Retina (tissue), 1 donor: ENCODE measurements at places on chromosomes 5 and 9.

- no peak for DNase-seq
These were observed 42.6 kb downstream of the LPAR1 start for GRCh38 chr9:110995420-110996340.

GRCh38 chr9:71816916-71817451, 48.7 kb upstream of the CEMIP2 start:
- DNase-seq, result no peak

DNA sequence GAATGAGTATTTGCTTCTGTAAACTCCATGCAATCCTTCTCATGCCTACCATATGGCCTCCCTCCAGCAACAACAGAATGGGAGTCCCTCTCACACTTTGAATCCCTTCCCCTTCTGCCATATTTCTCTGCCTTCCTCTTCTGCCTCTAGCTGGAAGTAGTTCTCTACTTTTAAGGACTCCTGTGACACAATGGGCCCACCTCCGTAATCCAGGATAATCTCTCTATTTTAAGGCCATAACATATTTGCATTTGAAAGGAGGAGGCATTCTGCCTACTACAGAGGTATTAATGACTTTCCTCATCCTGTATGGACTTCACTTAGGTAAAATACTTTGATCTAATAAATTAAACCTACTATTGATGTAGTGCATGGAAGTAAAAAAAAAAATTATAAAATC, 155.4 kb upstream of the ITGA1 start:
- no peak for DNase-seq

- DNase-seq, result no peak
These were observed 10.1 kb downstream of the OLFML2A start for GRCh38 chr9:124786881-124787573.

DNA sequence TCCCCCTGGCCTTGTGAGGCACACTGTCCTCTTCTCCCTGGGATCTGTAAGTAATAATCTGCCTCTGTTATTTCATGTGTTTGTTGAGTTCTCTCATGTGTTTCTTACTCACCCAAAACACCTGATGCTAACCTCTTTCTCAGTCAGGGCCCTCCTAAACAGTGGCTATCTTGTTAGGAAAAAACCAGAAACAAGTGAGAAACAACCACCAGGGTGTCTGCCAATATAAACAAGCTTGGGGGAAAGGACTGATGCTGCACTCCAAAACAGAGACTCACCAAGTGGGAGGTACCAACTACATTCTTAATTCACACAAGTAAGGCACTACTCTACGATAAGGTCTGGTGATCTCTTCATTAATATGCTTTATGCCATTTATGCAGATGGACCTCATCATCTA, 564.4 kb downstream of the SEMA5A start:
- no peak for DNase-seq

- DNase-seq, result no peak
These were observed 133.8 kb downstream of the LIFR start for GRCh38 chr5:38422622-38423021.

GRCh38 chr9:110815361-110815760, 146.8 kb downstream of the MUSK start:
- no peak for DNase-seq

GRCh38 chr5:33788922-33789566, 102.7 kb downstream of the ADAMTS12 start:
- DNase-seq, result peak; percentile 7

- DNase-seq, result no peak
These were observed 48.9 kb downstream of the CFAP90 start for GRCh38 chr5:7801891-7802614.

DNA sequence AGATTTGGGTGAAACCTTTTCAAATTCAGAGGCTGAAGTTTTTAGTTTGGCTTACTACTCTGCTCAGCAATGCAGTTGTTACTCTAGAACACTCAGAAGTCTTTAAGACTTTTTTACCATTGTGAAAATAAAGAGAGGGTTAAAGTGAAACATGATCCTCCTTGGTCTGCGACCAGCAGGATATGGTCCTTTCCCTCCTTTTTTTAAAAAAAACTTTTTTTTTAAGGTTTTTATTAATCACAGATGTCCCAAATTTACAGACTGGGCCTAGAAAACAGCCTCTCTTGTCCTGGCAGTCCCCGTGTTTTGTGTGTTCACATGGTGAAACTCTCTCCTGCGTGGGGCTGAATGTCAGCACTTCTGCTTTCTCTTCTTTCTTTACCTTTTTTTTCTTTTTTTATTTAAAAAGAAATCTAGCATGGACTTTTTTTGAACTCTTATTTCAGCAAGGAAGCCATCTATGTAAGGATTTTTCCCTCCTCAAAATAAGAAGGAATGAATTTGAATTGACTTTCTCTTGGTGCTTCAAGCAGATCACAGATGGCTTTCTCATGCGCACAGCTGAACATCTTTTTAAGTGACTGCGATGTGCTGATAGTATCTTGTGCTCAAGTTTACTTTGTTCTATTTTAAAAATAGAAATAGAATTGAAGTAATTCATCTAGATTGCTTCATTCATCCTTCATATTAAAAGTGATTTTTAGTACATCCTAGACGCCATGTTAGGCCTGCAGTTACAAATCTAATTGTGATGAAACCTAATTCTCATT, 128.7 kb upstream of the OTULINL start:
- no peak for DNase-seq

GRCh38 chr9:127175764-127176163, 53.3 kb upstream of the ANGPTL2 start:
- DNase-seq, result no peak

- no peak for DNase-seq
These were observed 285.5 kb upstream of the MAP3K1 start for GRCh38 chr5:56529666-56530430.

- no peak for DNase-seq
These were observed 20.2 kb upstream of the RPL26L1 start for GRCh38 chr5:172939071-172939470.

- DNase-seq, result no peak
These were observed 11.2 kb downstream of the SLC45A2 start for GRCh38 chr5:33973271-33973670.

- no peak for DNase-seq
These were observed 54.5 kb downstream of the GABBR2 start for GRCh38 chr9:98654247-98654646.

- no peak for DNase-seq
These were observed 108.2 kb downstream of the SYK start for GRCh38 chr9:90909747-90910283.

DNA sequence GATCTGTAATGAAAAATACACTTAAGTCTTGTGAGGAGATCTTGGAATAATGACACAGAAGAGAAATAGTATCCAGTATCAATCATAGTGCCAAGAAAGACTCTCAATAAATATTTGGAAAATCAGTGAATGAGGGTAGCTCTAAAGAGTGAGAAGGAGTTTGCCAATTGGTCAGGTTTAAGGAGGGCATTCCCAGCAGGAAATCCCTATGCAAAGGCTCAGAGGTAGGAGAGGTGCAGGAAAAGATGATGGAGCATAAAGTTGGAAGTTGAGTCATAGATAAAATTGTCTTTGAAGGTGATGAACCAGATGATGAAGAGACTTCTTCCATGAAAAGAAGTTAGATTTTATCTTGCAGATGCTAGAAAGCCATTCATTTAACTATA, 27.8 kb downstream of the TNPO1 start:
- DNase-seq, result no peak

DNA sequence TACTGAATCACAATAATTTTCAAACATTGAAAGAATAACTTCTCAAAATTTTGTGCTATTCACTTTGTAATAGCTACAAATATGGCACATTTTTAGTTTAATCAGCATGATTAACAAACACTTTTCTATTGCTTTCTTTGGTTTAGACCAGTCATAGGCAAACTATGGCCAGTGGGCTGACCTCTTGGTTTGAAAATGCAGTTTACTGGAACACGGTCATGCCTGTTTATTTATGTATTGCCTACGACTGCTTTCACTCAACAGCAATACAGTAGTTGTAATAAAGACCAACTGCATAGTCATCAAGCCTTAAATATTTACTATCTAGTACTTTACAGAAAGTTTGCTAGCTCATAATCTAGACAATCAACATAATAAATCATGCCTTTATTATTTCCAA, 810.8 kb downstream of the TLE1 start:
- DNase-seq, result no peak

DNA sequence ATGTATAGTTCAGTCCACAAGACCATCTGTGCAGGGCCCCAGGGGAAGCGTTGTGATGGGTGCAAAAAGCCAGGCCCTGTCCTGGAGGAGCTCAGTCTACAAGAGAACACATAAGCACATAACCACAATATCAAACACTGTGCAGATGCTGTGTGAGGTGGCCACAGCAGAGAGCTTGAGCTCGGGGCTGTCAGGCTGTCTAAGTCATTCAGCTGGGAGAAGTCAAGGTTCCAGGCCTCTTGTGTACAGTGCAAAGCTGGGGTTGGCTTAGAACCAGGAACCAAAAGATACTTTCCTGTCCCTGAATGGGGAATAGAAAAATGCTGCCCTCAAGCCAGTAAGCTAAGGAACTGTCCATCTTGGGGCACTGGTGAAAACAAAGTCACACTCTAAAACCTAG, 75.0 kb downstream of the PRDM6 start:
- DNase-seq, result no peak

DNA sequence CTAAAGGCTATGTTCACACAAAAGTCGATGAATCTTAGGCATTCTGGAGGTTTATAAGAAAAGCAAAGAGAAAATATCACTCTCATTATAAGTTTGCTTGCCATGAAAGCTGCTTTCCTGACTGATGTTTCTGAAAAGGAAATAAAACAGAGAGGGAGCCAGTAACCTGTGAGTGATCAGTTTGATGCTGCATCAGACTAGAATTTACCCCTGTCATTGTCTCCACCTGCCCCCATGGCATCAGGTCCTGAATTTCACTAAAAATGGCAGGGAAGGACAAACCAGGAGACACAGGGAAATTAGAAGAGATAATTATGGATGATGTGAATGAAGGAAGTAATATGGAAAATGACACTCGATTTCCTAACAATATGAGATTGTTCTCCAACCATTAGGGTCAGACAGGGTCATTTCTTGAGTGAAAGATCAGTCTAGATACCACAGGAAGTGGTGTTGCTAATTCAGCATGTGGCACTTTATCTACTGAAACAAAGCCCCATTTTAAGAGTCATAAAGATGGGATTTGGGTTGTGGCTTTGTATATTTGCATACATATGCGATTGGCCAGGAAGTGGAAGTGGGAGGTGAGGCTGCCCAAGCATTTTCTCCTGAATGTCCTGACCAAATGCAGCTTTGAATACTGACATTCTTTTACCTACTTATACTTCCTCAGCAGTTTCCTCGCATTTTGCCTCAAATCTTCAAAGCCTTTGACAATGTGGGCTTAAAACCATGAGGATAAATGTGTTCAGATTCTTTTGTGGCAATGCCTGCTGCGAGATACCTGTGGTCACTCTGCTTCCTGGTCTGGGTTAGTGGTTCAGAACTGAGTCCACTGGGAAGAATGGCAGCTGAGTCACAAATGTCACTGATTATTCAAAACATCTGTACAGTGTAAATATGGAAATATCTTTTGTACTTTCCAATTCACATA, 29.7 kb downstream of the MEGF10 start:
- DNase-seq, result no peak

DNA sequence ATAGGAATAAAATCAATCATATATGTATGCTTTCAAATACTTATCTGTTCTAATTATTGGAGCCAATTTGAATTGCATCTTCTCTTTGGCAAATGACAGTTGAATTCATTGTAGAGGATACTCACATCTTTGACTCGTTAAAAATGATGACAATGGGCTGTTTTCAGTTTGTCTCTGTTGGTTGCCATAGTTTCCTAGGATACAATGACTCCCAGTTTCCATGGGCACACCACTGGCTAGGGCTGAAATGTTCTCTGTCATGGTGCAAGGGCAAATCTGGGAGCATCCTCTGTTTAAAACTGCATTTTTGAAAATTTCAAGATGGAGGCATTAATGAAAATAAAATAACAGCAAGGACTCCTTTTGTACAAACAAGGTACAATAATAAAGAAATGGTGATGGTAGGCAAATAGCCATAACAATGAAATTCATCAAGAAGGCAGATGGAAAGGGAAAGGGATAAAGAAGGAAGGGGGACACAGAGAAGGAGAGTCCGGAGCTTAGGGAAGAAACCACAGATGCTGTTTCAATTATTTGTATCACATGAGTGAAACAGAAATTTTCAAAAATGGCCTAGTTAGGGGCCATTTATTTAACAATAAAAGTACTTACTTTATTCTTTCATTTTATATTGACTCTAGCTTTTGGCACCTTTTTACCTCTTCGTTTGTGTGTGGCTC, 378.8 kb upstream of the SEMA6A start:
- DNase-seq, result peak; percentile 60

- DNase-seq, result no peak
These were observed 112.8 kb downstream of the EMB start for GRCh38 chr5:50328193-50328729.

GRCh38 chr5:118597543-118597942, 390.8 kb downstream of the DTWD2 start:
- DNase-seq, result peak; percentile 53

DNA sequence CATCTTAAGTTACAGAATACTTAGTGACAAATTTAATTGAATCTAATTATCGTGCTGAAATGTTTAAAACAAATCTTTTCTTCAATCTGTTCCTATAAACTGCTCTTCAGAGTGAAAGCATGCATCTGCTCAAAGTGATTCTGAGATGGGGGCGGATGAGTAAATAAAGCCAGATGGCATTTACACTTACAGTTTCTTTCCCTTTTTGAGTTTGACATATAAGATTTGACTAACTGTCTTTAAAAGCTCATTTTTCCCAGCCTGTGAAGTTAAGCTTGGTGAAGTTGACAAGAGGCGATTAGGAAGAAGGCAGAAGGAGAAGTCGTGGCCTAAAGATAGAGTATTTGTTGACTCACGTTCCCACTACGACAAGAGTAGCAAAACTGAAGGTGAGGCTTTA, 137.4 kb downstream of the LPAR1 start:
- DNase-seq, result no peak

- peak; percentile 43 for DNase-seq
These were observed 28.4 kb downstream of the CDHR2 start for GRCh38 chr5:176577312-176578176.

DNA sequence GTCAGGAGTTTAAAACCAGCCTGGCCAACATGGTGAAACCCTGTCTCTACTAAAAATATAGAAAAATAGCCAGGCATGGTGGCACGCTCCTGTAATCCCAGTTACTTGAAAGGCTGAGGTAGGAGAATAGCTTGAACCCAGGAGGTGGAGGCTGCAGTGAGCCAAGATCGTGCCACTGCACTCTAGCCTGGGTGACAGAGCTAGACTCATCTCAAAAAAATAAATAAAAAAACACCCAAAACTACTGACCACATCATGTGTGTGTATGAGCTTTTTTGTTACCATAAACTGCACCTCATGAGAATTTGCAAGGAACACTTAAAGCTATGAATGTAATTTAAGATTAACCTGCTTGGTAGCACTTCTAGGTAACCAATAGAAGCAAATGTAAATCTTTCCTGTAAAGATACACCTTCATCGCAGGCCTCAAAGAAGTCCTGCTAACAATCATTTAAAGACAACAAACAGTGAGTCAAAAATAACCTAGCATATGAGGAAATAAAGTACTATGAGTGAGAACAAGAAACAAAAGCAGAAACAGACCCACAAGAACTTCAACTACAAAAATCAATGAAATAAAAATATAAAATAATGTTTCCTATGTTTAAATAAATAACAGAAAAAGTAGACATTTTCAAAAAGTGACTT, 13.0 kb downstream of the SLC38A9 start:
- DNase-seq, result no peak

GRCh38 chr9:124274226-124274625, 16.5 kb downstream of the NEK6 start:
- no peak for DNase-seq
